Fibroblast of skin of left quadriceps (primary cell): ENCODE measurements at places on chromosomes 6 and 20.

GRCh38 chr6:53466257-53466656, 78.6 kb downstream of the GCLC start:
- DNase-seq, result peak; percentile 2

- DNase-seq, result no peak
These were observed 159.7 kb upstream of the MCHR2 start for GRCh38 chr6:100153636-100154275.

- DNase-seq, result no peak
These were observed 3.0 kb upstream of the PRDM13 start for GRCh38 chr6:99603421-99604165.

- DNase-seq, result peak; percentile 98
These were observed at the start of gene SESN1 for GRCh38 chr6:109094416-109095035. Gene SESN1, minus strand, starts transcription at chr6:109094846. Its CDS starts 773 bp downstream, at chr6:109094073.

DNA sequence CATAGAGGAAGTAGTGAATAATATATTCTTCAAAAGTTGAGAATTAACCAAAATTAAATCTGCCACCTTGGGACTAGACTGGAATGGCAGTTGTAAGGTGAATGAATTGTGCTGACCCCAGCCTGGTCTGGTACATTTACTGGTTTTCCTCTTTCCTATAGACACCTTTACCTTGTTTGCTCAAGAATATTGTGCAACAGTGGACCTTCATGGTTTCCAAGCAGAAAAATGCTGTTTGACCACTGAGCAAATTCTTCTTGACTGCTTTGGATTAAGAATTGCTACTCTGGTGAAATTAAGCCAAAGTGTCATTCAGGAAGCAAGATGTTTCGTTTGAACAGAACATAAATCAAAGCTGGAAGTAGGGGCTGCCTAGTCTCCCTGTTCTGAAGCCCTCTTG, 156.6 kb upstream of the TAB2 start:
- no peak for DNase-seq

- no peak for DNase-seq
These were observed 21.7 kb downstream of the RIPK1 start for GRCh38 chr6:3090013-3090412.

DNA sequence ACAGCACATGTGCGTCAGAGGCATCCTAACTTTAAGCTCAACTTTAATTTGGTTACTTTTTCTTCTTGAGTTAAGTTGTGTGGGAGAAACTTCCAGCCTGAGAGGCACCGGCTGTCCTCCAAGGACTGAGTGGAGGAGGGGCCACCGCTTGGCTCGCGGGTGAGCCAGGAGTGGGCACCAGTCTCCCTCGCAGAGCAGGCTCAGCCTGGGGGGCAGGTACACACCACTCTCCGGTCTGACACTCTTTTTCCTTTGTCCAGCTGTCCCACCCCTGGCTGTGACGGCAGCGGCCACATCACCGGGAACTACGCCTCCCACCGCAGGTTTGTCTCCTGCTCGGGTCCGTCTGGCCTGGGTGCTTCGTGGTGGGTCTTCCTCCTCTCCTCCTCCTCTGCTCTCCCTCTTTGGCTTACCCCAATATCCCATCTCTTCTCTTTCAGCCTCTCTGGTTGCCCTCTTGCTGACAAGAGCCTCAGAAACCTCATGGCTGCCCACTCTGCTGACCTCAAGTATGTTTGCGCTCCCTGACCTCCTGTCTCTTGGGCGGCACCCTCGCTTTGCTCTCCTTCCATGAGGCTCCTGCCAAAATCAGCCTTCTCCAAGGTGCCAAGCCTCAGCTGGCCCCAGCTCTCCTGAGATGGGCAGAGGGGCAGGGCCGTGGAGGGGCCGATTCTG, 32.6 kb upstream of the PCMTD2 start:
- no peak for DNase-seq

- DNase-seq, result peak; percentile 50
These were observed 197.6 kb upstream of the SASH1 start for GRCh38 chr6:148144917-148145521.

- no peak for DNase-seq
These were observed 8.9 kb downstream of the PTPRK start for GRCh38 chr6:128511506-128511905.

GRCh38 chr20:64052987-64053840, 3.8 kb upstream of the SOX18 start:
- no peak for DNase-seq

DNA sequence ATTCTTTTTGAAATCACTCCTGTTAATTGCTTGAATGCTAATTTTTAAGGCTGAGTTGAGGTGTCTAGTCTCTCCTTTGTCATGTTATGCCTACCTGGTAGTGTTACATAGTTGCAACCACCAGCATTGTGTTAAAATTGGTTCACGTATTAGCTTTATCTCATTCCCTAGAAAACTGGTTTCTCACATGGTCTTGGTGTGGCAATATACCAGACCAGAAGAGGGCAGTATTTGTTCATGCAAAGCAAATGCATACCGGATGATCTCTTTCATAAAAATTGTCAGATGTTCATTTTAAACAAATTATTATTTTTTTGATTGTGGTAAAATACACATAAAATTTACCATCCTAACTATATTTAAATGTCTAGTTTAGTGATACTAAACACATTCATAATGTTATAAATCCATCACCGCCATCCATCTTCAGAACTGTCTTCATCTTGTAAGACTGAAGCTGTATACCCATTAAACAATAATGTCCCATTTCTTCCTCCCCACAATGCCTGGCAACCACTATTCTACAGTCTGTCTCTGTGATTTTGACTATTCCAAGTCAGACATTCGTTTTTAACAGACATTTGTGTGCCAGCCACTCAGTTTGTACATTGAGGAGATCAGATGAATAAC, 92.8 kb downstream of the ATRN start:
- peak; percentile 15 for DNase-seq

DNA sequence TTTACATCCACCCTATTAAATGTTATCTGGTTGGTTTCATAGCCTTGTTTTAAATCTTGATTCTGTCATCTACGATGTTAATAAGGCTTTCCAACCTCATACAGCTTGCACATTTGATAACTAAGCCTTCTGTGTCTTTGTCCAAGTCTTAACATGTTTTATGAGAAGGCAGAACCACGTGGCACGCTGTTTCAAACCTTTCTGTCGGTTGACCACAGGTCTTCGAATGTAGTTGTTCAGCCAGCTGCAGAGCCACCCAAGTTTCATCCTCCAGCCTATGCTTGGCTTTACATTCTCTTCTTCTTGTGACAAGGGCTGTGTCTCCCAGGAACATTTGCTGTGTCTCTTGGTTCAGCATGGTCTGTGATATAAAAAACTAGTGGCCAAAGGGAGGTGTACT, 15.7 kb upstream of the SGK2 start:
- DNase-seq, result no peak

- no peak for DNase-seq
These were observed 348.3 kb upstream of the ZFP64 start for GRCh38 chr20:52539891-52540290.

- DNase-seq, result no peak
These were observed 5.6 kb downstream of the CSNK2A1 start for GRCh38 chr20:537983-538382.

- DNase-seq, result no peak
These were observed 30.6 kb downstream of the SIRPD start for GRCh38 chr20:1526896-1527295.

DNA sequence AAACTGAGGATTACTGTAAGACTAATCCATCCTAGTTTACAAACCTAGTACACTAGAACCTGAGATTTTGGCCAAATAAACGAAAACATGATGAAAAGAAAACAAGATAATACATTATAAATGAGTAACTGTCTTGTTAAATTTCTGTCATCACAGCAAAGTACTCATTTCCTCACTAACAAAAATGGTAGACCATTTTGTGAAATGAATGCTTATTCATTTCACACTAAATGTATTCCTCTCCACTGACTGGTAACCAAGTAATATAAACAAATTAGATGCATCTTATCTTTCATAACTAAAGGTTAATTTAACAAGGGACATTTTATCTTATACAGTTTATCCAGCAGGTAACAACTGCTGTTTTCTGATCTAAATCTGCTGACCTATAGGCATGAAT, 143.7 kb downstream of the REV3L start:
- no peak for DNase-seq

DNA sequence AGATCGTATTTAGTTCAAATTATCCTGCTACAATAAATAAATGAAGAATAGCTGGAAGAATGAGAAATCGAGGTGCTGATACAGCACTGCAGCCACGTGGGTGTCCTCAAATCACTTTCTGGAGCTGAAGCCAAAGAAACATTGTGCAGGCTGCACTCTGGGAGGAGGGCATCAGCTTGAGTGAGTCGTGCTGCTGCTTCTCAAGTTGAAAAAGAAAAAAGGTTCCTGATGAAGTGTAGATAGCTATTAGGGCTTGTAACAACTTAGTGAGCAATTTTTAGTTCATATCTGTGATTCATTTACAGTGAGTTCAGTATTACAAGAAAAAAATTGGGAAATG, 40.5 kb downstream of the DSE start:
- no peak for DNase-seq

DNA sequence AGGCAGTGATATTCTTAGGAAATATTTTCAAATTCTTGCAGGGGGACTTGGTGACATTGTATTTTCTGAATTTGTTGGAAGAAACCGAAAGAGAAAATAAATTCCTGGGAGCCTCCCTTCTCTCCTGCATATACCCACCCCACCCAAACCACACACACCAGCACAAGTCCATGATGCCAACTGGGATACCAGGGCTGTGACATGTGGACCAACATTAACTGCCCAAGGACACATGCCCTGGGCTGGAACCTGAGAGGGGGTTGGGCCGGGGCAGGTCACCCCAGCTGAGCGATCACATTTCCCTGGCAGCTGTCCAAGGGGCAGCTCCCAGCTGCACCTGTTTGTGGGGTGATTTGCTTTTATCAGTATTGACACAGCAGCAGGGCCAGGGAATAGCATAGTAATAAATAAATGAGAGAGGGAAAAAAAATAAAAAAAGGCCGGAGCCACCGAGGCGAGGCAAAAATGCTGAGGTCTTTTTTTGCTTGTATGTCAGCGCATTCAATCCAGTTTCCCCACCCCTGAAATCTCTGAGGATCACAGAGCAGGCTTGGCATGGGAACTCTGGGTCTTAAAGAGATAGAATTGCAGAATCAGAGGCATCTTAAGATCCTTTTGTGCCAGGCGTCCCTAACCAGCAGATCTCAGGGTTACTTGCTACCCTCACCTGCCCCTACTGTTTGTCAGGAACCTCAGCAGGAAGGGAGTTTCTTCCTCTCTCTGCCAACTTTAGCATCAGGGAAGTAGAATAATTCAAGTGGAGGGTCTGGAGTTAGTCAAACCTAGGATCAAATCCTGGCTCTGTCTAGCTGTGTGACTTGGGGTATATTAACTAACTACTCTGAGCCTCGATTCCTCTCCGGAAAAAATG, 66.5 kb upstream of the PIM1 start:
- no peak for DNase-seq

GRCh38 chr6:167793421-167793820, 33.3 kb upstream of the AFDN start:
- no peak for DNase-seq

DNA sequence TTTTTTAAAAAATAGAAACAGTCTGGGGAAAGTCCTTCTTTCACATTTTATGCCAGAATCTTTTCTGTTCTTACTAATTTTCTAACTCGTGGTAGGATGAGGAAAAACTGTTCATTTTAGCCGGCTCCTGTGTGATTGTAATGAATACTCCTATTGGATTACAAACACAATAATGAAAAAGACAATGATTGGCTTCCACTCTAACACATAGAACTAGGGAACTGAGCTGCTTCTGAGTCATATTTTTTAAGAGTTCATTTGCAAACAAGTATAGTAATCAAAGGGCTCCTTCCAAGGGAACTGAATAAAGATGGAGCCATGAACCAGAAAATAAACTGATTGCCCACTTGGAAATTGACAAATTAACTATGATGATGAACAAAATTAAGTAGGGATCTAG, 265.3 kb upstream of the TCF21 start:
- no peak for DNase-seq

DNA sequence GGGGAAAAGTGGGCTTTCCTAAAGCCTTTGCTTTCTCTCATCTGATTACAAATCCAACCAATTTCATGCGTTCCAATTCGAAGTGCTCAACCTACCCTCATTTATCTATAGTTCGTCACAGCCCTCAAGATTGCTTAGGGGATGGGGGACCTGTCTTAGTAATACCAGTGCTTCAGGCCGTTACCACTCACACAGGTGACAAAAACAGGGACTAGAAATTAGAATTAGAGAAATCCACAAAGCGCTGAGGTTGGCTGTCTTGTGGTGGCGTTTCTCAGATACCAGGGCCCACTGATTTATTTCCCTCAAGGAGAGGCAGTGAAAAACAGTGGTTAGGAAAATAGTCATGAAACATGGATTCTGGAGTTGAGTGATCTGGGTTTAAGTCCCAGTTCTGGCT, 121.6 kb upstream of the SPACA1 start:
- no peak for DNase-seq
